ENCODE measurements at places on chromosomes 1 and 21.

- no peak for DNase-seq
Observed at GRCh38 chr21:33334824-33335223, 10.1 kb downstream of the IFNAR1 start.

GRCh38 chr1:5620997-5621396, 371.2 kb downstream of the NPHP4 start:
- DNase-seq: no peak

GRCh38 chr1:36673202-36673601, 190.5 kb upstream of the CSF3R start:
- no peak for DNase-seq

GRCh38 chr1:201325678-201326060, 42.4 kb downstream of the PKP1 start:
- no peak for DNase-seq

- no peak for DNase-seq
Observed at GRCh38 chr1:38454236-38454635, 405.3 kb downstream of the RRAGC start.
